ENCODE measurements at places on chromosomes 11 and 22.

- DNase-seq: no peak
Measured at GRCh38 chr11:18393581-18394274, 635 bp upstream of the LDHA start.

GRCh38 chr11:92855607-92856405 is 113.6 kb upstream of the MTNR1B start:
- DNase-seq: no peak

DNA sequence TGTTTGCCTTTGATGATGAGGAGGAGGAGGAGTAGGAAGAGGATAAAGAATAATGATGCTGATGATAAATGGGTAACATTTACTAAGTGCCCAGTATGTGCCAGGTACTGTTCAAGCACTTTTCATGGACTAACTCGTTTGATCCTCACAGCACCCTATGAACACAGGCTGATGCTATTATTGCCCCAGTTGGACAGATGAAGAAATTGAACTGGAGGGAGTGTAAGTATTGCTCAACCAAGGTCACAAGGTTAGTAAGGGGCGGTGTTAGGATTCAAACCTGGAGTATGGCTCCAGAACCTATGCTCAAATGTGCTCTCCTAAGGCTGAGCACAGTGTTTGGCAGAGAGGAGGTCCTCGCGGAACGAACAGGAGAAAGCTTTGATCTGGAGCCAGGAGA is 78.6 kb downstream of the SYN3 start:
- DNase-seq: no peak

GRCh38 chr22:18156878-18157713 is 7.1 kb downstream of the USP18 start:
- peak; percentile 7 for DNase-seq

- no peak for DNase-seq
Measured at GRCh38 chr11:103958475-103959215, 77.8 kb upstream of the DDI1 start.

DNA sequence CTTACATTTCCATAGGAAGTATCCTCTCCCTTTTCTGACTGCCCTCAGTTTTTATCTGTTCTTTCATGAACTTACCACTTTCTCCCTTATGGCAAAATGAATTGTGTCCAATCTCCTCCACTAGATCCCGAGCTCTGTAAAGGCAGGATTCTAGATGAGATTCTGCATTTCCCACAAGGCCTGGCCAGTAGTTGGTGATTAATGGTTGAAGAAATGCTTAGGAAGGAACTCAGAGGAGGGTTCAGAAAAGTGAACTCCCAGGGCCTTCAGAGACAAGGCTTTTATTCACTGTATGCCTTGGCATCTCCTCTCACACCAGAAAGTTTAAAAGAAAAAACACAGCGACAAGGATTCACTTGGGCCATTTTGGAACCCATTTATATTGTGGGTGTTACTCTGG is 66.2 kb downstream of the CCDC81 start:
- no peak for DNase-seq

DNA sequence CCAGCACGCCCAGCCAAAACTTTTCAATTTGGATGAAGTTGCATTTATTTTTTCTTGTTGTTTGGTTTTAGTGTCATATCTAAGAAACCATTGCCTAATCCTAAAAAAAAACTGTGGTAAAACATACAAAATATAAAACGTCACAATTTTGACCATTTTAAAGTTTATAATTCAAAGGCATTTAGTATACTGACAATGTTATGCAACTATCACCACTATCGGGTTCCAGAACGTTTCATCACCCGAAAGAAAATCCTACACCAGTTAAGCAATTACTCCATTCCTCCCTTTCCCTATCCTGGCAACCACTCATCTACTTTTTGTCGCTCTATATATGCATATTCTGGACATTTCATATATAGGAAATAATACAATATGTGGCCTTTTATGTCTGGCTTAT is 30.5 kb upstream of the PHOX2A start:
- DNase-seq: no peak

- DNase-seq: no peak
Measured at GRCh38 chr11:65849366-65849765, 8.6 kb downstream of the CFL1 start.

GRCh38 chr22:17910561-17911311 is 113.6 kb downstream of the MICAL3 start:
- DNase-seq: no peak

DNA sequence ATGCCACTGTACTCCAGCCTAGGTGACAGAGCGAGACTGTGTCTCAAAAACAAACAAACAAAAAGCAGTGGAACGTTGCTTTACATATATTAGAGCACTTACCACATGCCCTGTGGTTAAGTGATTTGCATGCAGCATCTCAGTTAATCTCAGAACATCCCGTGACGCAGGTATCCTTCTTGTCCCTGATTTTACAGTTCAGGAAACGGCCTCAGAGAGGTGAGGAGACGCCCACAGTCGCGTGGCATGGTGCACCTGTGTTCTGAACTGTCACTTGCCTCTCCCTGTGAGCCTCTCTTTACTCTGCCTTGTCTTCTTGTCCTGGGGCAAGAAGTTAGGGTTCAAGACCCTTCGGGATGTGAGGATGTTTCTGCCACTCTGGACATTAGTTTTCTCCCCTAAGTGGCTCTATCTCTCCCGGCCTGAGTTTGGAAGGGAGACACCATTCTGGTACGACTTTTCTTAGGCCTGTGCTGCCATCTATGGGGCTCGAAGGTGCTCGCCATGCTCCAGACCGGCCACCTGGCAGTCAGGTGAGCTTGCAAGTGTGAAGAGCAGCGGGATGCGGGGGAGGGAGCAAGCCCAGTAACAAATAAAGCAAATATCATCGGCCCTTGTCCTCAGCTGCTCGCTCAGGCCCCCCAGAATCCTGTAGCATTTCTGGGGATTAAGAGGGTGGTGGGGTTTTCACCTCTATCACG is 25.6 kb downstream of the YWHAH start:
- DNase-seq: peak; percentile 32

DNA sequence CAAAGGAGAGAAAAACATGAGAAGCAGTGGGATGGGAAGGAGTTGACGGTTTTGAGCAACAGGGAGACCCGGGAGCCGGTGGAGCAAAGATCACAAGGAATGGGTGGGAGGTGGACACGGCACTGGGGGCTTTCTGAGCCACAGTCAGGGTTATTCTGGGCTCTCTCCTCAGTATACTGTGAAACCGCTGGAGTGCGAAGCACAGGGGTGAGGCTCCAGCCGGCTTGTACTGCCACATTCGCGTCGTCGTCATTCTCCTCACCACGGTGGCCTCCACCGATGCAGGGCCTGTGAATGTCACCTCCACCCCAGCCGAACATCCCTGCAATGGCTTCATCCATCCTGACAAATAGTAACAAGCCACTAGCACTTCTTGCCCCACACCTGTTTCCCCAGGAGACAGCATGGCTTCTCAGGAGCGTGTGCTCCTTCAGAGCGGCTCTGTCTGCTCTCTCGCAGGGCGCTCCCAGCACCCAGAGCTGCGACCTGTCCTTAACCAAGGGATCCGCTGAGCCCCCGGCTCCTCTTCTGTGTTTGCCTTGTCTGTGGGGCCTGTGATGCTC is 1165.3 kb downstream of the TBC1D22A start:
- DNase-seq: no peak

DNA sequence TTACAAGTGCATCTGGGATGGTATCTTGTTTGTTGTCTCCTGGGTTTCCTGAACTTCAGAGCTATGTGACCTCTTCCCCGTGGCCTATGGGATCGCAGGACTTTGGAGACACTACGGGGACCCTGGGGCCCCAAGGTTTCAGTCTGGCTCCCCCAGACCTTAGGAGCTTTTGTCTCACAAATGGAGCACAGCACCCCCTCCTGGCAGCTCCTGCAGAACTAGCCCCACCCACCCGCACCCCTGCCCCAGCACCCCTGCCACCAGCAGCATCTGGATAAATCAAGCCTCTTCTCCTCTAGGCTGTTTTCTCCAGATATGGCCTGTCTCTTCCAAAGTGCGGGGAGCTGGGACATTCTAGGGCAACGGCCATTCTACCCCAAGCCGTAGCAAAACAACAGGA is 10.4 kb downstream of the RCOR2 start:
- DNase-seq: peak; percentile 28

DNA sequence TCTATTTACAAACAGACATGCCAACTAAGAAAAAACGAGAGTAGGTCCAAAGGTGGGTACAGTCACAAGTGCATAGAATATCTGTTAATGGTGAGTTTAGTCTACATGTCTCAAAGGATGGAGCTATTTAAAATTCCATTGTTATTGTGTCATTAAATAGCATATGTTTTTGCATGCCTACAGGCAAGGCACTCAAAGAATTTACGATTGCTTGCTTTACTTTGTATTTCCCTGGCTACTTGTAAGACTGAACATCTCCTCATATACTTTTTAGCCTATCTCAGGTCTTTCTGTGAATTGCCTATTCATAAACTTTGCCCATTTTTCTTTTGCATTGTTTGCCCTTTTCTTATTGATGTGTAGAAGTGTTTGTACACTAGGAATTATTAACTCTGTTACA is 39.7 kb downstream of the DEUP1 start:
- DNase-seq: no peak

GRCh38 chr22:47090591-47091245 is 328.3 kb downstream of the TBC1D22A start:
- DNase-seq: no peak

DNA sequence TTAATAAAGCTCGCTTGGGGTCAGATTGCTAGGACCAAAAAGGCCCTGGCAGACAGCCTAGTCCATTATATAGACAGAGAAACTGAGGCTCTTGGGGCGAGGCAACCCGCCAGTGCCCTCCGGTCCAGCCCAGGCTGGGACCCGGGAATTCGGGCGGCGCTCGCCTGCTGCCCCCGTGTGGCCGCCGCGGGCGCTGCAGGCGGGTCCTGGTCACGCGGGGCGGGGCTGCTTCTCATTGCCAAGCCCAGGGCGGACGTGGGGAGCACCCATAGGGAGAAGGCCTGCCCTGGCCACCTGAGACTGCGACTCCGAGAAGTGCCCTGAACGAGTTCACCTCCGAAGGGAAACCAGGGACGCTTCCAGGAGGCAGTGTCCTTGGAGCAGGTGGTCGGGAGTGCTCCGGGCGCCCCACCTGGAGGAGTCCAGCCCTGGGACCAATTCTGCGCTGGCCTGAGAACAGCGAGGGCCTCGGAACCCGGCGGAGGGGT is 36.0 kb upstream of the CSNK1E start:
- peak; percentile 59 for DNase-seq

GRCh38 chr11:134079317-134079716 is 10.4 kb downstream of the JAM3 start:
- DNase-seq: no peak

GRCh38 chr11:67484847-67485311 is 2.1 kb downstream of the AIP start:
- no peak for DNase-seq

DNA sequence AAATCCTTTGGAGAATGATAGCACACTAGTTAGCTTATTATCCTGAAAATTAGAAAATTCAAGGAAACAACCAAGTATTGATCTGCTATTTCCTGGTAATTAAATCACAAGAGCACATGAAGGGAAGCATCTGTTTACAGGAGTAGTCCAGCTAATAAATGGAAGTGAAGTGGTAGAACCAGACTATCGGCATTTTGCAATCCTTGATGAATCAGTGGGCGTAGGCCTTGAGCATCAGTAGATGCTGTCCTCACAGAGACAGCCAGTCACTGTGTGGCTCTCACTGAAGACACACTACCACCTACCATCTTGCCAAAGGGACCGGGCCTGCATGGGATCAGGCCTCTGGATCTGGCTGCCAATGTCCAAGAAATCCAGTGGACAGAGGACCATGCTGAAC is 69.8 kb downstream of the FBLN1 start:
- no peak for DNase-seq

DNA sequence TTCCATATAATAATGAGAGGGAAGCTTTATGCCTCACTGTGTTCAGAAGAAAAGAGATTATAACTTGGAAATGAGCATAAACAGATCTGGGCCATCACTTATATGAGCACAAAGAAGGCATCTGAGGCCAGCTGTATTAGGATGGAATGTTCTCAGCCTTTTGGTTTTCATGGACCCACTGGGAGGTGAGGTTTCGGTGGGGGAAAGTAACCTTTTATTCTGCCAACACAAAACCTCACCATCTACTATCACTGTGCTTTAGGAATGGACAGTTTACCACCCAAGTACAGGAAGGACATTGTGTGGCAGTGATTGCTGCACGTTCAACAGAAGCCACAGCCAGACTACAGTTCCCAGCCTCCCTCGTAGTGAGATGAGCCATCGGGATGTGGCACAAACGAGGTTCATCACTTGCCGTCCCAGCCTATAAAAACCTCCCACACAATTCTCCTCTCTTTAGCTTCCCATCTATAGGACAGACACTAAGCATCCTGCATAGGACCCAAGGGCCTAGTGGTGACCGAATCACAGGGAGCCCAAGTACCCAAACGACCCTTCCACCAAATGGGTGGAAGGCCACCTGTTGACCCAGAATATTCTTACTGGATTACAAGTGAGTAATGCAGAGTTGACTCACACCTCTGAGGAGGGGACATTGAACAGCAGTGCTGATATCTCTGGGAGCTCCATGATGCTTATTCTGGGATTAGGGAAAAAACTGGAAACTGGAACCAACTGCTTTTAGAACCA is 121.5 kb upstream of the RAG2 start:
- DNase-seq: no peak

GRCh38 chr11:107677924-107678631 is 33.8 kb downstream of the SLN start:
- no peak for DNase-seq

- DNase-seq: no peak
Measured at GRCh38 chr11:78365381-78365792, 52.2 kb downstream of the GAB2 start.

- DNase-seq: no peak
Measured at GRCh38 chr22:47322854-47323253, 560.4 kb downstream of the TBC1D22A start.

GRCh38 chr22:19398206-19398605 is 33.3 kb downstream of the HIRA start:
- DNase-seq: no peak

- no peak for DNase-seq
Measured at GRCh38 chr11:32068134-32068870, 22.6 kb upstream of the RCN1 start.

GRCh38 chr11:69186316-69187260 is 30.9 kb downstream of the SMIM38 start:
- no peak for DNase-seq

GRCh38 chr22:32712644-32713355 is 88.7 kb upstream of the TIMP3 start:
- no peak for DNase-seq

- DNase-seq: no peak
Measured at GRCh38 chr22:49582181-49582580, 245.5 kb downstream of the BRD1 start.

DNA sequence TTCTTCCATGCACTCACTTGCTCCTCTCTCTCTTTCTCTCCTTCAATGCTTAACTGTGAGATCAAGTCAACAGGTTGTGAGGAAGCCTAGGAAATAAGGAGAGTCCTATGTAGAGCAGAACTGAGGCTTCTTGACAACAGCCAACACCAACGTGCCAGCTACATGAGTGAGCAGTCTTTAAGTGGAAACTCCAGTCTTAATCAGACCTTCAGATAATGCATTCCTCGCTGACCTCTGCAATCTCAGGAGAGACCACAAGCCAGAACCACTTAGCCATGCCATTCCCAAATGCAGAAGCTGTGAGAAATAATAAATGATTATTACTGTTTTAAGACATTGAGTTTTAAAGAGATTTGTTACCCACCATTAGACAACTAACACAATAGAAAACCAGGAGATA is 6.1 kb upstream of the TEAD1 start:
- DNase-seq: no peak

- DNase-seq: no peak
Measured at GRCh38 chr22:35446365-35446764, 46.4 kb downstream of the MCM5 start.

- DNase-seq: no peak
Measured at GRCh38 chr22:28935713-28936112, 52.3 kb downstream of the ZNRF3 start.

Data from activated T-cell treated with anti-CD3 and anti-CD28 coated beads for 4 hours (primary cell).